ENCODE measurements at places on chromosomes 13 and 19.

- no peak for DNase-seq
Observed at GRCh38 chr19:681029-682019, 5.1 kb downstream of the FSTL3 start.

DNA sequence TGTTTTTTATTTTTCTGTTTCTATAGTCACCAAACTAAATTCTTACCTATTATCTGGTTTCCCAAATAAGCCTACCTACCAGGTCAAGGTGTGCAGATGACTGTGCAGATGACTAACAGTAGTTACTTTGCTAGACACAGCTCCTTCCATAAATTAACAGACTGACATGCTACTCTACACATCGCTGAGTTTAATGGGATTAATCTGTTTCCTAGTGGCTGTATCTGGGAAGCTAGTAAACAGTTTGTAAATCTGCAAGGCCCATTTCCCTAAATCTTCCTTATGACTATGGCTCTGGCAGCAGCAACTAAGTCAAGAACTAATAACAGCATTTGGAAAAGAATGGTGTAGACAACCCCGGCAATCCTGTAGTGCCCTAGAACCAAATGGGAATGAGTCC, 27.9 kb downstream of the MIPEP start:
- no peak for DNase-seq

- no peak for DNase-seq
Observed at GRCh38 chr19:11530432-11530831, 1.5 kb upstream of the ECSIT start.

DNA sequence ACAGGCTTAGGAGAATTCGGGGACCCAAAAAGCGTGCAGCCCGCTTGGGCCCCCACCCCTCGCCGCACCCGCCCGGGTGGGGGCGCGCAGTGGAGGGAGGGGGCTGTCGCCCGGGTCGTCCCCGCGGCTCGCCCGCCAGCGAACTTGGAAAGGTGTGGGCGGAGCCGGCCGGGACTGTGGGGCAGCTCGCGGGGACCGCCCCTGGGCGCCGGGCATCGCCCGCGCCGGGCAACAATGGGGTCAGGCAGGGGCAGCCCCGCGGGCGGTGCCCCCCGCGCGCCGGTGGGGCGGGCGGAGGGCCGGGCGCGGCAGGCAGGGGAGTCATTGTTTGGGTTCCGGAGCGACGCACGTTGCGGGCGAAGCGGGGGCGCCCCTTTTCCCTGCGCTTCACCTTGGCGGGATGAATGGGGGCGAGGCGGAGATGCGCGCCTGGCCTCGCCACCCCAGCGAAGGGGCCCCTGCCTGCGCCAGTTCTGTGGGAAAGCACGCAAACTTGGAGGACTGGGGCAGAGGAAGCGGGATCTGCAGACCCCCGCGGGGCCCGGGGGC, 647 bp upstream of the KLF12 start:
- no peak for DNase-seq

GRCh38 chr19:48573163-48573505, 21.2 kb downstream of the SULT2B1 start:
- DNase-seq: no peak

GRCh38 chr19:41144403-41144802, 30.2 kb downstream of the CYP2F1 start:
- peak; percentile 78 for DNase-seq

DNA sequence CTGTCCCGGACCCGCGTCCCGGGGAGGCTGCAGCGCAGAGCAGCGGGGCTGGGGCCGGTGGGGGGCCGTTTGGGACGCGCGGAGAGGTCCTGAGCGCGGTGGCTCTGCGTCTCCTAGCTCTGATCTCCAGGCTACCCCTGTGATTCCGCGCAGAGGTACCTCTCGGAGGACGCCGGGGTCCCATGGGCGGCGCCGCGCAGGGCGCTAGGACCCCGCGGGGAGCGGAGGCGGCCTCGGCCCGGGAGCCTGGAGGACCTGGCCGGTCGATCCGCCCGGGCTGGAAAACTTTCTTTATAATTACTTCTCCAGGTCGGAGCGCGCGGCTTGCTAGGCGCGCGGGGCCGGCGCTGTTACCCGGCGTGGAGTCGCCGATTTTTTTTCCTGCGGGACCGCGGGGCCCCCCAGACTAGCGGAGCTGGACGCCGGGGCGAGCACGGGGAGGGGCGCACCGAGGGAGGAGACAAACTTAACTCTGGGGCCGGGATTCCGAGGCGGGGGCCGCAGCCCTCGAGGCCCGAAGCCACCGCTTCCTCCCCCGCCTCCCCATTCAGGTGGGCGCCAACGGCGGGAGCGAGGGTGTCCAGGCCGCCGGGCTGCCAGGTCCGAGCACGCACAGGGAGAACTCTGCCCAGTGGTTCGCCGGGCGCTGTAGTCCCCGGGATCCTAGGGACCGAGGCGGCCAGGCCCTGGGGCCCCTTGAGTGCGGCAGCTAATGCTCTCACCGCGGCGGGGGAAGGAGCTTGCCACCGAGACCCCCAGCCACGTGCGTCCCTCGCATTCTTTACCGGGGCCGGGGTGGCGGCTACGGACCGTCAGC, 848 bp upstream of the CEBPA start:
- no peak for DNase-seq

DNA sequence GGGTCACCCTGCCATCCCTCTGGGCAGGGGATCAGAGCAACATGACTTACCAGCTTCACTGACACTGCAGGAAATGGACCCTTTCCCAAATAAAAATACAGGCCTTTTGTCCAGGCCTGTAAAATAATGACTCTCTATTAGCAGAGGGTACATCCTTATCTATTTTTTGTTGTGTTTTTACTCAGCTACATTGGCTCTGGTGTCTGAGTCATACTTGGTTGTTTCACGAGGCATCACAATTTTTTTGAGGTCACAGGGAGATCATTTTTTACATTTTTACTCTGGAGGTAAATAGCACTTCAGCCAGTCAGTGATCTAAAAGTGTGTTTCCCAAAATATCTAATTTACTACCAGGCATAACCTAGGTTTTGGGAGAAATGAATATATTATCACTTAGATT, 6.9 kb upstream of the HTR2A start:
- no peak for DNase-seq

DNA sequence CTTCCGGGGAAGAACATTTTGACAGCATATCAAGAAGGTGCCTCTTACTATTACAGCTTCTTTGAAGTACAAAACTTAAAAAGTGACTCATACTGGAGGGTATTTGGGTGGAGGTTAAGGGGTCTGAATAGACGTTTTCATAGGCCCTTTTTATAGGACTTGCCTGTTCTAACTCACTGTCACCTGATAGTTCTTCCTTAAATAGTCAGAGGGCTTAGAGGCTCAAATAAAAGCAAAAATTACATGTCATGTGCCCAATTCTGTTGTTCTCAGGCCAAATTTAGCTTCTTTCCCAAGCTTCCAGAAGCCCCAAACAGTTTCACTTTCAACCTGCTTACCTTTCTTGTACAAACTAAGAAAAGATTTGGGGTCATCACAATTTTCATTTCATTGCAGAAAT, 16.1 kb upstream of the SLC46A3 start:
- DNase-seq: no peak

DNA sequence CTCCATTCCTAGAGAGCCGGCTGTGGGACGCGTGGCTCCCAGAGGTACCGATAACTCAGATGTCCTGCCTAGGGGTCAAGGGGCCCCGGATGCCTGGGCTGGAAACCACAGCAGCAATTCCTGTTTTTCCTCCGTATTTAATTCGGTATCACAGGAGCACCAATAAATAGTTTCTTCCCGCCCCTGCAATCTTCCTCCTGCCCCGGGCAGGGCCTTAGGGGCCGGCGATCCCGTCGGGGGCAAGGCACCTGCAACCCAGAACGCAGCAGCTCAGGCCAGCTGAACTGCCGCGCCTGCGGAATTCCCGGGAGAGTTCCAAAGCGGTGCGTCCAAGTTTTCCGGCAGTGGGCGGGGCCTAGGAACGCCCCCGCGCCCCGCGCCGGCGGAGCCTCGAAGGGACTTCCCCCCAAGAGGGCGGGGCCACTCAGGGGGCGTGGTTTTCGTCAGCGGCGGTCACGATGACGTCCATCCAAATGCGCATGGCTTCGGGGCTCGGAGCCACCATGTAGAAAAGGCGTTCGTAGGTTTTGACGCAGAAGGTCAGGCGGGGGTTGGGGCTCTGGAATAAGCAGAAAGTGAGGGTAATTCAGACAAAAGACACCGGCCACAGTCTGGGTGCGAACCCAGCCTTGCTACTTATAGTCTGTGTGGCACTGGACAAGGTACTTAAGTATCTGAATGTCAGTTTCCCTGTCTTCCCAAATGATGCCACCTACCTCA, 9.7 kb upstream of the LYPD3 start:
- DNase-seq: peak; percentile 83

- no peak for DNase-seq
Observed at GRCh38 chr13:32905063-32905863, 111.0 kb upstream of the KL start.

- DNase-seq: no peak
Observed at GRCh38 chr13:86403181-86403580, 604.0 kb upstream of the SLITRK6 start.

GRCh38 chr13:108477376-108477775, 152.0 kb upstream of the MYO16 start:
- no peak for DNase-seq

GRCh38 chr13:109628251-109628699, 158.1 kb downstream of the IRS2 start:
- no peak for DNase-seq

DNA sequence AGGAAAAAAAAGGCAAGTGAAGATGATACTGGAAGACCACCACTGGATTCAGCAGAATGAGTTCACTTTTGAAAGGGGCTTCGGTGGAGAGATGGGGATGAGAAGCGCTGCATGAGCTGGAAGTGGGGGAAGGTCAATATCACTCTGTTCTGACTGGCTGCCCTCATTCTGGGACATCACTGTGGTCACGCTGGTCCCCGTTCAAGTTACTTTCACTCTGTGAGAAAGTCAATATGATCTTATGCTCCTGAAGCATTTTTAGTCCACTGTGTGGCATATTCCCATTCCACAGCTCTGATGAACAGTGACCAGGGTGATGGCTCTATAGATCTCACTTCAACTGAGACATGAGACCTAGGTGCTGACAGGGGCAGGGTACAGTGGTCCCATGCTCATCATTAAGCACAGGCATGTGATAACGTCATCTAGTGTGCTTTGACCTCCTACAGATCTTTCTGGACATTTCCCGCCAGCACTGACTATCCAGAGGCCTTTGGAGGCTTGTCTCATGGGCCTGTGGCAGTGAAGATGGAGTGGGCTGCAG, 40.2 kb upstream of the GPR183 start:
- no peak for DNase-seq

- no peak for DNase-seq
Observed at GRCh38 chr13:34847766-34848165, 94.3 kb upstream of the NBEA start.

- DNase-seq: no peak
Observed at GRCh38 chr13:23609414-23609760, 39.2 kb downstream of the TNFRSF19 start.

DNA sequence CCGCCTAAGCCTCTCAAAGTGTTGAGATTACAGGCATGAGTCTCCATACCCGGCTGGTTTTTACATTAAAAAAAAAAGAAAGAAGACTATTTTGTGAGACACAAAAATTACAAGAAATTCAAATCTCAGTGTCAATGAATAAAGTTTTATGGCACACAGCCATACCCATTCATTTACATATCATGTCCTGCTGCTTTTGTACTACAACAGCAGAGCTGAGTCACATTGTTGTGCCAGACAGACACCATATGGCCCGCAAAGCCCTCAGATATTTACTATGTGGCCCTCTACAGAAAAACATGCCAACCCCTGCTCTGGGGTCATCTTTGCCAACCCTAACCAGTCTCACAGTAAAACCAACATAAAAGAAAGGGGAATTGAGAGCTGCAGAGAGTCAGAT, 5.3 kb downstream of the SMIM7 start:
- no peak for DNase-seq

DNA sequence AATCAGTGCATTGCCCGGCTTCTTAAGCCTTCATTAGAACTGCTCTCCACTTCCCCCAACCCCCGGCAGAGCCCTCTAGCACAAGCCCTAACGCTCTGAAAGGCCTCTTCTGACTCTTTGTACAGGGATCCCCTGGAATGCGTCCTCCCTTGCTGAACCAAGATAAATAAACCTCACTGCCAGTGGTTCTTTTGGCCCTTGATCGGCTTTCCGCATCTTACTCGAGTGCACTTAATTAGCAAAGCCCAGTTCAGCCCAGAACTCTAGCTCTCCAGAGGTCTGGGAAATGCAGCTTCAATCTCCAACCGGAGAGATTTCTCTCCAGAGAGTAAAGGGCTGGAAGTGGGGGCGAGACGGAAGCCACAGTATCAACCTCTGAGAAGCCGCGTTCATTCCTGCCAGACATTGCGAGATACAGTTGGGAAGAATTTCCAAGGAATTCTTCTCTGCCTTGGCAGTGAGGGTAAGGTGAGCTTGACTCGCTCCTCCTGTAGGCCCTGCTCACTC, 8.7 kb upstream of the ZNF444 start:
- no peak for DNase-seq

GRCh38 chr13:39038569-39039030, 344 bp downstream of the NHLRC3 start:
- no peak for DNase-seq

- no peak for DNase-seq
Observed at GRCh38 chr13:104657196-104657595, 1591.0 kb upstream of the SLC10A2 start.

DNA sequence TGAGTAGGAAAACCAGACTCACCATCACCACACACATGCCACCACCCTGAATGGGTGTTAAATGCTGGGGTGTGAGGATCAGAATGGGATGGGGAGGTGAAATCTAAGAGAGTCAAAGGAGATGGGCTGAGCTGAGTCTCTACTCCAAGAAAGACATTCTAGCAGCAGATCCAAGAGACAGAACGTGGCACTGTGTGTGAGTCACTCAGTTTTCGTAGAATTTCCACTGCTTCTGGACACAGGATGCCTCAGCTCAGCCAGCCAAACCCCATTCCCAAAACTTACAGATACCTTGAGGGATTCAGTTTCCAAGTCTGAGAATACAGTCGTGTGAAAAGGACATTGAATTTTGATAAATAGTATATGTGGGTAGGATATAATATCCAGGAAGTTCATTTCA, 7.3 kb upstream of the CYP2A7 start:
- DNase-seq: no peak

- DNase-seq: no peak
Observed at GRCh38 chr13:79935121-79935520, 405.8 kb downstream of the SPRY2 start.

DNA sequence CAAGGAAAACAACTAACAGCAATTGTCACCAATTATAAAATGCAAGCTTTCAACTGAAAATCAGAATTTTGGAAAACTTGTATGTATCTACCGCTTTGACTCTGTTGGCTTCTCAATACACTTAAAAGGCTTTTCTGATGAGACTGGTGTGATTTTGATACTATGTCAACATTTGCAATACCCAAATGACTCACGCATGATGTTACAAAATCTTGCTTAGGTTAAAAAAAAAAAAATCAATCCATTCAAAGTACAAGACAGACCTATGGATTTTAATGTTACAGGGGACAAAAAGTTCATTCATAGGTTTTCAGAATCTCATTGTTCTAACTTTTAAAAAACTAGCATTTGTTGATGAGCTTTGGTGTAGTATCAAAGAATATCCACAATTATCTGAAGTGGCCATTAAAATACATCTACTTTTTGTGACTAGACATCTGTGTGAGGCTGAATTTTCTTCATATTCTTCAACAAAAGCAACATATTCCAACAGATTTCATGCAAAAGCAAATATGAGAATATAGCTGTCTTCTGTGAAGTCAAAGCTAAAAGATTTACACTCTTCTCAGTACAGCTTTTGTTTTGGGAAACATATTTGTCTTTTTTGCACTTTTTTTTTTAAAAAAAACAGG, 10.7 kb downstream of the ELF1 start:
- no peak for DNase-seq

- DNase-seq: peak; percentile 99
Observed at GRCh38 chr19:4123615-4124568, at the start of gene MAP2K2. Gene MAP2K2, minus strand, starts transcription at chr19:4124122. Its CDS starts 247 bp downstream, at chr19:4123875.

All from stimulated activated CD4-positive, alpha-beta T cell treated with anti-CD3 and anti-CD28 coated beads, Interleukin-1b, Interleukin-23, amount 100 ng/mL, for 1 hour (primary cell).